ENCODE measurements at places on chromosomes 1 and 21.

GRCh38 chr1:158654571-158654970 is 31.9 kb downstream of the SPTA1 start:
- no peak for DNase-seq

DNA sequence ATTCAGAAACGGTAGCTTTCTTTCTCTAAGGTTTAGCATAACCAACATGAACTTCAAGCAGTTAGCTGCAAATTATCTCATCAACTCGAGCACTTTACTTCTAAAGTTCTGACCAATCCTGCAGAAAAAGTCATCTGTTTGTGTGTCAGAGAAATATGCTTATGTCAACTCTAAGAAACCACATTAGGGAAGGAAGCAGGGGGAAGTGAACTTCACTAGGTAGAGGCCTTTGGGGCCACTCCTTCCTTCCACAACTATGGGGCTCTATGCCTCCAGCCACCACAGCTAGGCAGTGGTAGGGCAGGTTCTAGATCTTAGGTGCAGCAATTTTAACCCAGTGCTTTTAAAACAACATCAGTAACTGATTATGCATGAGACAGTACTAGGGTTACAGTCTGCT is 375.9 kb downstream of the DSCAM start:
- DNase-seq, result no peak

DNA sequence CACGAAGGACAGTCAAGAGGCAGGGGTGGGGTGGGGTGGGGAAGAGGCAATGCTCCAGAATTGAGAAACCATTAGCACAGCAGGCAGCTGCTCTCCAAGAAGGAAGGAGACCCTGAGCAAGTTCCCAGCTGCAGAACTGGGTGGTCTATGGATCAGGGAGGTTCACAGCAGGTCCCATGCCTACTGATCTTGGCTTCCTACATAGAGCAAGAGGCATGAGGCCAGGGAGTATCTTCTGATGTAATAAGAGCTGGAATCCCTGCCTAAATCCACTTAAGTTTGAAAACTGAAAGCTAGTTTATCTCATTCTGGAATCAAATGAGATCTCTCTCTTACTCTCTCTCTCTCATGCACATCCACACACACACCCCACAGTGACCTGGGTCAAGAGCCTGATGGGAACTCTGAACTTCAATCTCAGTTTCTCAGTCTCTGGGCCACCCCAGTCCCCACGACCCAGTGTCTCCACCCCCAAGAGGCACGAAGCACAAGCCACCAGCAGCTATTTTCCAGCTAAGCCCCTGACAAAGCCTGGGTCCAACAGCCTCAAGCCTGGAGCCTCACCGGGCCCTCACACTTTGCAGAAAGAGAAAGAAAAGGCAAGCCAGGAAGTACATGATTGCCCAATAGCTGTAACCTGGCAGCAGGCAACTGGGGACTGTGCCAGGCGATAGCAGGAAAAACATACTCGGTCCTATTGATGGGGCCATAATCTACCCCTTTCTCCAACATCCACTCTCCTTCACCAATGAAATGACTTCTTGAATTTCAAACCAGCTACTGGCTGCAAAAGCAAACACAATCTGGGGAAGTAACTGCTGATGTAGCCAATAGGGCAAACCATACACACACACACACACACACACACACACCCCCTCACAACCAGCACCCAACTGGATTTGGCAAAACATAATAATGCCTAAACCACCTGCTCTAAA is 2.2 kb downstream of the NUAK2 start:
- DNase-seq, result no peak

DNA sequence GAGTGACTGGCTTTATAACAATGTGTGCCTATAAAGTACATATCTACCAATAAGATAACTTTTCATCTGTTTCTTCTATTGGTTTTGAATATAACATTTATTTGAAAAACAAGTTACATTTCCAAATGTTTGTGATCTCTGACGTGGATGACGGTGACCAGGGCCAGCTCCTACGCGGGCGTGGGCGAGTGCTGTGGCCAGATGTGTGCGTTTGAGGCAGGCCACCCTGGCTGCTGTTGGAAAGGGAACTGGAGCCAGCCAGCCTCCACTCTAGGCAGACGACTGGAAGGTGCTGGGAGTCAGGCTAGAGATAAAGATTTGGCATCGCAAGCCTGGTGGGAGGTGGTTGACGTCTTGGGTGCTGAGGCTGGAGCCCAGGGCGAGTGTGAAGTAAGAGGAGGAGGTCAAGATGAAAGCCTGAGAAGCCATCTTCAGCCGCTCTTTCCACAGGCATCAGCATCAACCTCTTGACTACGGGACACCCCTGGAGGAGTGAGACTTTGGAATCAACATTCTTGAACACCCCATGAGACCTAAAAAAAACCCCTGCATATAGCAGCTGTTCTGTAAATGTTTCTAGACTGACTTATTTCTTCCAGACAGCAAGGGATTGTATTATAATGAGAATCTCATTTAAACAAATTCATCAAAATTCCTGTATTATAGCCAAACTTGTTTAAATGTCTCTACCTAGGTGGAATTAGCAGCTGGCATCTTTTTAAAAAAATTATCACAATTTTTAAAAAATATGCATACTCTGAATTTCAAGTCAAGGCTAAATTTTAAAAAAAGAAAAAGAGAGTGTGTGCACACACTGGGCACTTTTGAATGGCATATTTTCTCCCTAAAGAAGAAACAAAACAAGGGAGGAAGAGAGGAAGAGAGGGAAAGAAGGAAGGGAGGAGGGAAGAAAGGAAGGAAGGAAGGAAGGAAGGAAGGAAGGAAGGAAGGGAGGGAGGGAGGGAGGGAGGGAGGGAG is 112.5 kb upstream of the SLC44A3 start:
- DNase-seq, result no peak

- DNase-seq, result no peak
These were observed 1.8 kb downstream of the FNDC5 start for GRCh38 chr1:32868806-32869455.

- DNase-seq, result peak; percentile 90
These were observed 7.3 kb downstream of the SH3BGRL3 start for GRCh38 chr1:26287033-26287711.

- no peak for DNase-seq
These were observed 276.2 kb upstream of the DUSP10 start for GRCh38 chr1:222018041-222018440.

DNA sequence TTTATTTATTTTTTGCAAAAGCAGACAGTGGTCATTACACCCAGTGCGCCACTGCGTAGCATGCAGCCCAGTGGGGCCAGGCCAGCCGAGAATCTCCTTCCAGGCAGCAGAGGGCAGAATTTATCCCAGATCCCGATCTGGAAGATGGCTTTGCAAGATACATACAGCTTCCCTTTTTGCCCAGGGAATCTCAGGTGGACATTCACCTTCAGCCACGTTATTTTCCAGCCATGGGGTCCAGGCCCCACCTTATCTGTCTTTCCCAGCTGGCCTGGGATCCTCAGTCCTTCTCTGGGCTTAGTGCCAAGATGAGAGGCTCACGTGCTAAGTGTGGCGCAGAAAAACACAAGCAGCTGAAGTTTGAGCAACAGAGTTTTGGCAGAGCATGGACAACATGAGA is 123.6 kb downstream of the AJAP1 start:
- DNase-seq, result no peak

GRCh38 chr1:101849356-101849755 is 147.4 kb downstream of the OLFM3 start:
- DNase-seq, result no peak

GRCh38 chr1:53470155-53470554 is 11.0 kb downstream of the DMRTB1 start:
- no peak for DNase-seq

DNA sequence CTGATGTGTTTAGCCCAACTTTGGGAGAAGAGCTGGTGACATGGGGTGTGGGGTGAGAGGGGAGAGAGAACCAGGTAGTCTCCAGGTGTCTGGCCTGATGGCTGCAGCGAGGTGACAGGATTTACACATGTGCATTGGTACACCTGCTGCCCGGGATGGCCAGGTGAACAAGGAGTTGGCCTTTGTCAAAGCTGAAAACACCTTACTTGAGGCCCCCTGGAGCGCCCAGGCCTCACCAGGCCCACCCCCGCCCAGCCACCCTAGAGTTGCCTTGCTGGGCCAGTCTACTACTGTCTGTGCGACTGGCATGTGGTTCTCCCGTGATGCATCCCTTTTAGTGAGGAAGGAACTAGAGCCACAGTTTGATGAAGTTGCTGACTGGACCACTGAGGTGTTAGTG is 90.5 kb downstream of the ADARB1 start:
- DNase-seq, result no peak

GRCh38 chr1:4931486-4931885 is 277.1 kb downstream of the AJAP1 start:
- DNase-seq, result no peak

GRCh38 chr1:244548558-244549115 is 87.6 kb downstream of the CATSPERE start:
- DNase-seq, result no peak

DNA sequence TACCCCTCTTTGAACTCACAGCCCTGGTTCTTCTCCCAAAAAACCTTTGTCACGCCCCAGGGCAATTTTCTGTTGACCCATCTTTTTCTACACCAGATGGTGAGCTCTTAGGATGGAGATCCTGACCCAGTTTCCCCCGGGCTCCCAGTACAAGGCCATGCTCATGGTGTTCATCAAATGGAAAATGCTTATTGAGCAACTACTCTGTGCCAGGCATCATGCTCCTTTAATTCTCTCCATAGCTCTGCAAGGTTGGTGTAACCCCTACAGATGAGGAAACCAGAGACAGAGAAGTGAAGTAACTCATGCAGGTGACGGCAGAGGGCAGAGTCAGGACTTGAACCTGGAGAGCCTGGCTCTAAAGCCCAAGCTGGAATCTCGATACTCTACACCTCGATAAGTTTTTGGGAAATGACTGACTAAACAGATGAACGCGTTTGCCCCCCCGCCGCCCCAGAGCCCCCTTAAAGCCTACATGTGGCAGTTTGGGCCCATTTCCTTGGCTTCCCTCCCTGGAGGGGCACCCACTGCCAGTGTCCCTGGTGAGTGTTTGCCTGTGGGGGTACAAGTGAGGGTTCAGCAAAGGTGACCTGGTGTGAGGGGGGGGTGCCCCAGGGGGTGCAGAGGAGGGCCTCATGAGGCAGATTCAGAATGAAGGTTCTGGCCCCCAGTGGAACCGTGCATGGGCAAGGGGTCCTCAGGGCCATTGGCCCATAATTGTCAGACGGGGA is 30.2 kb upstream of the RUNX3 start:
- no peak for DNase-seq

GRCh38 chr1:22048351-22049192 is 3.9 kb upstream of the CDC42 start:
- no peak for DNase-seq

GRCh38 chr21:14353231-14353630 is 29.7 kb downstream of the HSPA13 start:
- no peak for DNase-seq

- DNase-seq, result no peak
These were observed 13.6 kb downstream of the STYXL2 start for GRCh38 chr1:167107456-167107855.

DNA sequence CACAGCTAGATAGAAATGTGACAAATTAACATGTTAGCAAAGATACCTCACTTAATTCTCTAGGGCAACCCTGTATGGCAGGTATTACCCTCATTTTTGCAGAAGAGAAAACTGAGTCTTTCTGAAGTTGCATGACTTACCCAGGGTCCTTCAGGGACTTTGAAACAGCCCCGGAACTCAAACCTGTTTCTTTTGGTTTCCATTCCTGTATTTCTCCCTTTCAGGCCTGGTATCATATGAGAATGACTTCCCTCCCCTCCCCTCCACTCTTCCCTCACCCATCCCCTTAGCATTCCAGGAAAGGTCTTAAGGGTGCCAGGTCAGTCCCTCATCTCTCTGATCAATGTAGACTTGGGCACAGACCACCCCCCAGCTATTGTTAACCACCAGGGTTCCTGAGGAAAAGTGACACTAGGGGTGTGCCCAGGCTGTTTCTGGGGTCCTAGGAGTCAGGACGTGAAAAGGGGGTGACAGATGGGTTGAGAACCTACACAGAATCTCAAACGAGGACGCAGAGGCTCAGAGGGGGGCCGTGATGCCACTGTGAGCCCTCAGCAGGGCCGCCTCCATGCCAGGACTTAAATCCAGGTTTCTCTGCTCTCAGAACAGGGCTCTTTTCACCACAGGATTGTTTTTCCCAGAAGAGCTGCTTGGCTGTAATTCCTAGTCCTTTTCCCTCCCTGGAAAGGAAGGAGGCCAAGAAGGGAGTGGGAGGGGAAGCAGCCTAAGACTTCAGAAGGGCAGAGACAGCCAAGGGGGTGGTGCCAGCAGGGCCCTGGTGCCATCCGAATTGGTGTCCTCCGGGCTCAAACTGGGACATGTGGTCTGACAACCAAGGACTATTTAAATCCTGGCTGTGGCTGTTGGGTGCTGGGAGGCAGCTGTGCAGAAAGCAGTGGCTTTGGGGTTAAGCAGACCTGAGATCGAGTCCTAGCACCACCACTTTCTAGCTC is 2.1 kb upstream of the WASF2 start:
- peak; percentile 62 for DNase-seq

DNA sequence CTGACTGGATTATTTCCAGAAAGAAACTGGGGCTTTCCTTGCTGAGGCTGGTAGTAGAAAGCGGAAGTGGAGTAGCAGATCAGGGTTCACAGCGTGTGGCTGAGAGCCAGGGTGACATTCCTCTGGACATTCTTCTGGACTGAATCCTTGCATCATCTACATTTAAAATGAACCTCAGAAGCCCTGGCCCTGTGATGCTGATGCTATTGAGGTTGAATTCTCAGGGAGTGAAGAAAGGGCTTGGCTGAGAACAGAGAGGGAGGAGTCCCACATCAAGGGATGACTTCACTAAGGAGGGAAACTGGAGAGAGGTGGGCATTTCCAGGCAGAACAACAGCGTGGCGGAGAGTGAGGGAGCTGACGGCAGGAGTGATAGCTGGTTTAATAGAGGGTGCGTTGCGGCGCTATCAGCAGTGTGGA is 102.3 kb upstream of the LMO4 start:
- no peak for DNase-seq
